Memory B cell (primary cell): ENCODE measurements at places on chromosomes 13 and 19.

DNA sequence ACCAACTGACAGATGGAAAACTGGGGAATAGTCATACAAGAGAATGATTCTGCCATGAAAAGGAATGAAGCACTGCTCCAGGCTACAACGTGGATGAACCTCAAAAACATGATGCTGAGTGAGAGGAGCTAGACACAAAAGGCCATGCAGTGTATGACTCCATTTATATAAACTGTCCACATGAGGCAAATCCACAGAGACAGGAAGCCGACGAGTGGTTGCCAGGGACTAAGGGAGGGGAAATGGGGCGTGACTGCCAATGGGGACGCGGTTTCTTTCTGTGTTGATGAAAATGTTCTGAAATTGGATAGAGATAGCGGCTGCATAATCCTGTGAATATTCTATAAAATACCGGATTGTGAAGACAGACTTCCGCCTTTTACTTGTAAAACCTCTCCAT lies 10.2 kb downstream of the SMIM7 start:
- no peak overlapping the region for H3K27ac ChIP-seq
- DNase-seq, result no peak
- peaks cover 20% of the 10 kb centered on the region for H3K4me1 ChIP-seq

DNA sequence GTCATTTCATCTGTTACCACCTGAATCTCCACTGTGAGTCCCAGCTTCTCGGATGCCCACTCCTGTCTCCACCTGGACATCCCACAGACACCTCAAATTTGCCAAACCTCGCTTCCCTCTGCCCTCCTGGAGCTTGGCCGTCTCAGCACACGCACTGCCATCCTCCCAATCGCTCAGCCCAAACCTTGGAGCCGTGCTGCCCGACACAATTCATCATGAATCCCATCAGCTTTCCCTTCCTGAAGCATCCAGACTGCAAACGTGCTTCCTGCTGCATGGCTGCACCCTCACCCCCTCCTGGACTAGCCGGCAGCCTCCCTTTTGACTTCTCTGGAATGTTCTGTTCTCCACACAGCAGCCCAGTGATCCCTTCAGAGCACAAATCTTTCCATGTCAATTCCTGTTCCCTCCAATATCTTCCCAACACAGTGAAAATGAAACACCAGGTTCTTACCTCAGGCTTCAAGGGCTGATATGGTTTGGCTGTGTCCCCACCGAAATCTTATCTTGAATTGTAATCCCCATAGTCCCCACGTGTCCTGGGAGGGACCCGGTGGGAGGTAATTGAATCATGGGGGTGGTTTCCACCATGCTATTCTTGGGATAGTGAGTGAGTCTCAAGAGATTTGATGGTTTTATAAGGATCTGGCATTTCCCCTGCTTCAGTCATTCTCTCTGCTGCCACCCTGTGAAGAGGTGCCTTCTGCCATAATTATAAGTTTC lies 1.1 kb upstream of the PROZ start:
- H3K27me3 ChIP-seq, result peaks cover 14% of the 10 kb centered on the region
- peaks cover 5% of the 10 kb centered on the region for H3K36me3 ChIP-seq
- DNase-seq, result no peak
- H3K27ac ChIP-seq, result no peak overlapping the region
- no peak overlapping the region for H3K4me3 ChIP-seq

- H3K27ac ChIP-seq, result no peak overlapping the region
- H3K4me1 ChIP-seq, result no peaks in the 10 kb centered on the region
- no peak for DNase-seq
- H3K36me3 ChIP-seq, result no peaks in the 10 kb centered on the region
These were observed 755.6 kb upstream of the MIR17HG start for GRCh38 chr13:90591927-90592268.

- no peaks in the 10 kb centered on the region for H3K36me3 ChIP-seq
- no peaks in the 10 kb centered on the region for H3K27me3 ChIP-seq
- no peaks in the 10 kb centered on the region for H3K4me1 ChIP-seq
- no peak overlapping the region for H3K27ac ChIP-seq
- no peak for DNase-seq
- H3K4me3 ChIP-seq, result no peak overlapping the region
These were observed 181.9 kb downstream of the PCDH9 start for GRCh38 chr13:67048084-67048820.

DNA sequence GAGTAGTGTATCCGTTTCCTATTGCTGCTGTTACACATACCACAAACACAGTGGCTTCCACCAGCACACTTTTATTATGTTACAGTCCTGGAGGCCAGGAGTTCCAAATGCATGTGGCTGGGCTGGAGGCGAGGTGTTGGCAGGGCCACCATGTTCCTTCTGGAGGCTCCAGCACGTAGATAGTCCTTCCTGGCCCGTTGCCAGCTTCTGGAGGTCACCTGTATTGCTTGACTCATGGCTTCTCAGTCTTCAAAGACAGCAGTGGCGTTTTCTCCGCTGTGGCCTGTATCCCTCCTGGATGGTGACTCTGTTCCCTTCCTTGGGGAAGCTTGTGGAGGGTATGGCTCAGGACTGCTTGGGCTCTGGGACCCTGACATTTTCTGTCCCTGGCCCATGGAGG lies 15.2 kb downstream of the ZNF473 start:
- no peak overlapping the region for H3K27ac ChIP-seq
- peaks cover 3% of the 10 kb centered on the region for H3K4me1 ChIP-seq
- no peaks in the 10 kb centered on the region for H3K27me3 ChIP-seq
- no peak overlapping the region for H3K4me3 ChIP-seq
- no peak for DNase-seq
- peaks cover 70% of the 10 kb centered on the region for H3K36me3 ChIP-seq

- no peaks in the 10 kb centered on the region for H3K36me3 ChIP-seq
- H3K27me3 ChIP-seq, result peaks cover 12% of the 10 kb centered on the region
- no peak for DNase-seq
These were observed 75.6 kb upstream of the TSC22D1 start for GRCh38 chr13:44651724-44652123.

GRCh38 chr19:5150902-5151741 lies 182.2 kb downstream of the KDM4B start:
- no peak for DNase-seq
- H3K27me3 ChIP-seq, result no peaks in the 10 kb centered on the region
- H3K4me3 ChIP-seq, result no peak overlapping the region
- peaks cover 2% of the 10 kb centered on the region for H3K4me1 ChIP-seq
- no peak overlapping the region for H3K27ac ChIP-seq
- peaks cover 7% of the 10 kb centered on the region for H3K36me3 ChIP-seq

GRCh38 chr19:33447336-33448158 lies 74.0 kb downstream of the CEBPG start:
- DNase-seq, result no peak
- no peak overlapping the region for H3K27ac ChIP-seq
- H3K27me3 ChIP-seq, result no peaks in the 10 kb centered on the region
- no peaks in the 10 kb centered on the region for H3K4me1 ChIP-seq
- H3K36me3 ChIP-seq, result peaks cover 10% of the 10 kb centered on the region
- H3K4me3 ChIP-seq, result no peak overlapping the region

DNA sequence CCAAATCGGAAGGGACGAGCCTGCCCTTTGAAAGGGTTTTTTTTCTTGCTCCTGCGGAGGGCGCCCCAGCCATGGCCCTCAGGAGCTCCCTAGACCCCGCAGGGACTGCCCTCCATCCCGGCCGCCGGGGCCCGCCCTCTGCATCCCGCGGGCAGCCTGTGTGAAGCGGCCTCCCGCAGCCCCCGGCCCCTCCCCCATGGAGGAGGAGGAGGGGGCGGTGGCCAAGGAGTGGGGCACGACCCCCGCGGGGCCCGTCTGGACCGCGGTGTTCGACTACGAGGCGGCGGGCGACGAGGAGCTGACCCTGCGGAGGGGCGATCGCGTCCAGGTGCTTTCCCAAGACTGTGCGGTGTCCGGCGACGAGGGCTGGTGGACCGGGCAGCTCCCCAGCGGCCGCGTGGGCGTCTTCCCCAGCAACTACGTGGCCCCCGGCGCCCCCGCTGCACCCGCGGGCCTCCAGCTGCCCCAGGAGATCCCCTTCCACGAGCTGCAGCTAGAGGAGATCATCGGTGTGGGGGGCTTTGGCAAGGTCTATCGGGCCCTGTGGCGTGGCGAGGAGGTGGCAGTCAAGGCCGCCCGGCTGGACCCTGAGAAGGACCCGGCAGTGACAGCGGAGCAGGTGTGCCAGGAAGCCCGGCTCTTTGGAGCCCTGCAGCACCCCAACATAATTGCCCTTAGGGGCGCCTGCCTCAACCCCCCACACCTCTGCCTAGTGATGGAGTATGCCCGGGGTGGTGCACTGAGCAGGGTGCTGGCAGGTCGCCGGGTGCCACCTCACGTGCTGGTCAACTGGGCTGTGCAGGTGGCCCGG lies 815 bp downstream of the MAP3K10 start:
- H3K27me3 ChIP-seq, result no peaks in the 10 kb centered on the region
- no peak overlapping the region for H3K27ac ChIP-seq
- no peaks in the 10 kb centered on the region for H3K36me3 ChIP-seq
- H3K4me3 ChIP-seq, result peak overlapping the region; percentile 73

DNA sequence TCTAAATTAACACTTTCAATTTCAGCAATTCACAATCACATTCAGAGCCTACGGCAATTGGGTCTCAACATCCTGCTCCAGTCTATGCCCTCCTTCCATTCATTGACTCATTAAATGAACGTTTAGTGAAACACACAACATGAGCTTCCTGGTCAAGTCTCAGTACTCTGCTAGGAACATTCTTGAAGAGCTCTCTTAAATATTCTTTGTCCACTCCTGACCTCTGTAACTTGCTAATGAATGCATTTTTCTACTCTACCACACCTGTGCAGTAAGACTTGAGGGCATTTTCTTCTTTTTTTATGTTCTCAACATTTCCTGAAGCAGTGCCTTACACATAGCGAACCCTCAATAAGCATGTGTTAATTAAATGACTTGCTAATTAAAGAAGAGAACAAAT lies 168.6 kb downstream of the OXGR1 start:
- H3K4me1 ChIP-seq, result no peaks in the 10 kb centered on the region
- H3K36me3 ChIP-seq, result no peaks in the 10 kb centered on the region
- H3K27ac ChIP-seq, result no peak overlapping the region
- DNase-seq, result no peak
- H3K4me3 ChIP-seq, result no peak overlapping the region
- H3K27me3 ChIP-seq, result no peaks in the 10 kb centered on the region

DNA sequence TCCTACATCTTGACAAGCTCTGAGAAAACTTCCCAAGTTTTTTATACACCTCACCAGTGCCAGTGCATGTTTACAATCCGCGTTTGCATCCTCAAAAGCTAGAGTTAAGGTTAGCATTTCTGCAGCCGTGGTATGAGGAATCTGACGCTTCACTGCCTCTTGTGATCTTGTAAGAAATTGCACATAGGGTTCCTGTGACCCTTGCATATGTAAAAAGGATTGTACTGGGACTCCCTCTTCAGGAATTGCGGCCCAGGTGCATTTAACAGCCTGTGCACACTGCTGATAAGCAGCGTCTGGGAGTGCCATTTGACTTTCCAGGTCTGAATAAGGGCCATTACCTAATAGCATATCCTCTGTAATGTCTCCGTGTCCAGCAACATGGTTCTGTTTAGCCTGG lies 15.3 kb downstream of the FPR3 start:
- H3K36me3 ChIP-seq, result no peaks in the 10 kb centered on the region
- DNase-seq, result no peak
- no peak overlapping the region for H3K4me3 ChIP-seq
- H3K27me3 ChIP-seq, result no peaks in the 10 kb centered on the region

GRCh38 chr13:112346173-112346898 lies 29.8 kb upstream of the SPACA7 start:
- no peak for DNase-seq
- no peak overlapping the region for H3K27ac ChIP-seq
- no peak overlapping the region for H3K4me3 ChIP-seq
- peaks cover 5% of the 10 kb centered on the region for H3K27me3 ChIP-seq

GRCh38 chr13:71871176-71871754 lies 4.3 kb upstream of the DACH1 start:
- no peak for DNase-seq
- H3K4me3 ChIP-seq, result no peak overlapping the region
- H3K27me3 ChIP-seq, result peaks cover 8% of the 10 kb centered on the region
- H3K36me3 ChIP-seq, result no peaks in the 10 kb centered on the region
- H3K27ac ChIP-seq, result no peak overlapping the region

GRCh38 chr13:33761740-33762139 lies 56.2 kb upstream of the RFC3 start:
- no peak for DNase-seq
- H3K27ac ChIP-seq, result no peak overlapping the region
- no peak overlapping the region for H3K4me3 ChIP-seq
- peaks cover 4% of the 10 kb centered on the region for H3K4me1 ChIP-seq
- no peaks in the 10 kb centered on the region for H3K36me3 ChIP-seq

- H3K4me3 ChIP-seq, result peak overlapping the region; percentile 97
- peaks cover 24% of the 10 kb centered on the region for H3K4me1 ChIP-seq
- no peak for DNase-seq
- no peaks in the 10 kb centered on the region for H3K27me3 ChIP-seq
- H3K27ac ChIP-seq, result peak overlapping the region; percentile 98
These were observed 423 bp downstream of the LSM14A start for GRCh38 chr19:34172661-34173192.

DNA sequence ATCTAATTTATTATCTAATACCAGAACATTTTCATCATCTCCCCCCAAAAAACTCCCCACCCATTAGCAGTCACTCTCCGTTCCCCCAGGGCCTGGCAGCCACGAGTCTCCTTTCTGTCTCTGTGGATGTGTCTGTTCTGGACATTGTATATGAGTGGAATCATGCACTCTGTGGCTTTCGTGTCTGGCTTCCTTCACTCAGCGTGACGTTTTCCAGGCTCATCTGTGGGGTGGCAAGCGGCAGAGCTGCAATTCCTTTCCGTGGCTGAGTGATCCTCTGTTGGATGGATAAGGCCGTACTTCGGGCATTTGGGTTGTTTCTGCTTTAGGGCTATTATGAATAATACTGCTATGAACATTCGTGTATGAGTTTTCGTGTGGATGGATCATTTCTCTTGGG lies 3.1 kb downstream of the AP2S1 start:
- peaks cover 30% of the 10 kb centered on the region for H3K4me1 ChIP-seq
- DNase-seq, result no peak
- no peaks in the 10 kb centered on the region for H3K27me3 ChIP-seq
- peak overlapping the region; percentile 18 for H3K4me3 ChIP-seq
- H3K36me3 ChIP-seq, result peaks cover 16% of the 10 kb centered on the region

DNA sequence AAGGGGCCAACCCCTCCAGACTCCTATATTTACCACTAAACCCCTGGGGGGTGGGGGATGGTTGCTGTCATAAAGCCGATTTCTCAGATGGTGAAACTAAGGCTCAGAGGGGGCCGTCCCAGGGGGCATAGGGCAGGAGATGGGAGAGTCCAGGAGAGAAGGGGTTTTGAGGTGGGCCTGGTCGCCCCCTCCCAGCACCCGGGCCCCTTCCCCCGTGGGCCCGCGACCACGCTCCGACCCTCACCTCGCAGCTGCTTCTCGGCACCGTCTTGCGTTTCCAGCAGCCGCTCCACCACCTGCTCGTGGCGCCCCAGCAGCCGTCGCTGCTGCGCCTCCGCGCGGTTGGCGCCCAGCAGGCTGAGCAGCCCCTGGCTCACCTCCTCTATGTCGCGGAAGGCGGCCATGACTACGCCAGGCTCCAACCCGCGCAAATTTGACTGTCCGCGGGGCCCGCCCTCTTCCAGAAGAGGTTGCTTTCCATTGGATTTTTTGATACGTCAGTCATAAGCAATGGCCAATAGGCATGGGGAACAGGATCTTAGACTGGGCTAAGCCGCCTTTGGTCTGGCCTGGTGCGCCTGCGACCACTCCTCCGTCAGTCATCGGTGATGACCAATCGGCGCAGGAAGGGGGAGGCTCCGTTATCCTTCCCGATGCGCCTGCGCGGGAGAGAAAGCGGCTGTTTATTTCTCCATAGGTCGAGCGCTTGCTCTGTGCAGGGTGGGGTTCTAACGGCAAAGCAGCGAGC lies at the start of gene SPC24:
TSS of gene SPC24 (minus strand) at position 410 of the 748 bp plus-strand sequence. CDS start at position 404, 6 bp downstream.
- no peaks in the 10 kb centered on the region for H3K36me3 ChIP-seq
- peaks cover 4% of the 10 kb centered on the region for H3K4me1 ChIP-seq
